Stimulated activated CD4-positive, alpha-beta T cell treated with anti-CD3 and anti-CD28 coated beads, Interleukin-15, amount 100 ng/mL, for 1 hour (primary cell): ENCODE measurements at places on chromosomes 6 and 20.

GRCh38 chr6:107271208-107271790 lies 156.0 kb upstream of the BEND3 start:
- no peak for DNase-seq

DNA sequence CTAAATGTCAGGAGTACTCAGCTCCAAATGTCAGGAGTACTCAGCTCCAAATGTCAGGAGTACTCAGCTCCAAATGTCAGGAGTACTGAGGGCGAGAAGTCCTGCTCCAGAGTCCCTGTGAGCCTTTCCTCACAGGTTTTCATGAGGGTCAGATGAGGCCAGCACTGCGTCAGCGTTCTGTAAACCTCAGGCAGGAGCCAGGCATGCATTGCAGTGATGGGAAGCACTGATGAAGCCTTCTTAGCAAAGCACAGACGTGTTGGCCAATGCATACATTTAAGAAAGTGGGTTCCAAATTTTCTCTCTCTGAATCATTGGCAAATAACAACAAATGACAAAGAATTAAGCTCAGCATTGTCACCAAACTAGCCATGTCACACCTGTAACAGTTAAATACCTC lies 254.9 kb downstream of the ZNF217 start:
- no peak for DNase-seq

GRCh38 chr20:56060486-56060885 lies 55.2 kb upstream of the CBLN4 start:
- DNase-seq, result no peak

- DNase-seq, result no peak
Measured at GRCh38 chr6:3081960-3082359, 13.7 kb downstream of the RIPK1 start.

DNA sequence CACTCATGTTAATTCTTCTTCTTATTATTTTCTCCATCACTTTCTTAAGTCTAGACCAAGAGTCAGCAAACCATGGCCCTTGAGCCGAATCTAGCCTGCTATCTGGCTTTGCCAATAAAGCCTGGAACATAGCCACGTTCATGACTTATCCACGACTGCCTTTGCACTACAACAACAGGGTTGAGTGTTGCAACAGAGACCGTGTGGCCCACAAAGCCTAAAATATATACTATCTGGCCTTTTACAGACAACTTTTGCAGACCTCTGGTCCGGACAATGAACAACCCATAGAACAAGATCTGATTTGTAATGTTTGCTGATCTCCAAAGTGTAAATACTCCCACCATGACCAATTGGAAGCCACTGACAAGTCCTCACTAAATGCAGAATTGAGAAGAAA lies 140.5 kb upstream of the CDYL start:
- no peak for DNase-seq

GRCh38 chr20:53751620-53752318 lies 158.1 kb upstream of the ZNF217 start:
- no peak for DNase-seq

DNA sequence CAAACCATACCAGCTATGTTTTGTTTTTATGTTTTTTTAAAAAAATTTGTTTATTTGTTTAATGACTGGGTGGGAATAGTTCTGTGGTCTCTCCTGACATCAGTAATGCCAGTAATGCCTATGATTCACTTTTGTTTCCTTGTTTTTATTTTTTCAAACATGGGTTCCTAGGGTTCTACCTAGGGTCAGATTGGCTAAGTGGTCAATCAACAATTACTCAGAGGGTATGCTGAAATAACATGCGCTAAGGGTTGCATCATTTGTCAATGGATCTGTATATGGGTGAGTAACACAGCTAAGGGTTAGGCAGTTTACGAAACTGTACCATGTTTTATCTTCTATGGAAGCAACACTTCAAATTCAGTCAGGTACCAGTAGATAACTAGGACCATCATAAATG lies 583.8 kb upstream of the GJE1 start:
- no peak for DNase-seq

- no peak for DNase-seq
Measured at GRCh38 chr20:61576372-61576771, 324.3 kb downstream of the CDH4 start.

DNA sequence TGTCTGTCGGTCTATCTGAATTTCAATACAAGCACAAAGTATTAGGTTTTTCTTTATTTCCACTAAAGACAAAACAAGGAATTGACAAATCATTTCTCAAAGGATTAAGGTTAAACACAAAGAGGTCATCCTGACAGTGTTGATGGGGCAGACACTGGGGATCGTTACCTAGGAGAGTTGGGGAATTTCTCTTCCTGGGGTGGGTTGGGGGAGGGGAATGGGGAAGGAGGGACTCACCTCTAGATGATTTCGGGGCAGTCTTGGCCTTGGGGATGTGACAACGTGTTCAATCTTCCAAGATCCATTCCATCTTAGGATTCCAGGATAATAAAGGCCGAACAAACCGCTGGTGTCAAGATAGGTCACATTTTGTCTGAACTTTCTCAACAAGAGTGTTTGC lies 35.4 kb upstream of the FOXA2 start:
- DNase-seq, result no peak

- no peak for DNase-seq
Measured at GRCh38 chr20:53905019-53905819, 165.2 kb downstream of the BCAS1 start.

- peak; percentile 42 for DNase-seq
Measured at GRCh38 chr6:139323511-139324300, 31.9 kb upstream of the TXLNB start.

GRCh38 chr6:39153766-39154397 lies 38.9 kb upstream of the SAYSD1 start:
- no peak for DNase-seq
